ENCODE measurements at places on chromosomes 7 and 10.

- DNase-seq = no peak
These were observed 323.7 kb upstream of the GNAI1 start for GRCh38 chr7:79810916-79811315.

- DNase-seq = no peak
These were observed 23.4 kb downstream of the LOXL4 start for GRCh38 chr10:98244586-98244985.

GRCh38 chr10:119250641-119251314 is 43.4 kb downstream of the GRK5 start:
- DNase-seq = peak; percentile 57

- no peak for DNase-seq
These were observed 98.2 kb downstream of the MAPK8 start for GRCh38 chr10:48404646-48405045.

DNA sequence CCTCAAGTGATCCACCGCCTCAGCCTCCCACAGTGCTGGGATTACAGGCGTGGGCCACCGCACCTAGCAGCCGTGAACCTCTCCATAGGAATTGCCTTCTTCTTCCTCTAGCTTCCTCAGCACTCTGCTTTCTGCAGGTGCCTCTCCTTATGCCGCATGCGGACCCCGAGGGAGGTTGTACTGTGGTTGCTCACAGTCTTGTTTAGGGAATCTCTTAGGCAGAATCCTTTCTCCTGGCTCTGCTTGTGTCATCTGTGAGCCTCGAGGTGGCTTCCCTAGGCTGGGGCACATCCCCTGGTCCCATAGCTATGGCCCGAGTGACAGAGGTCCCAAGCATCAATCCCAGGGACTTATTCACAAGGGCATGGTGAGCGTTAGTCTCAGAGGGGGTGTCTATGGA is 33.2 kb upstream of the GIMAP8 start:
- no peak for DNase-seq

DNA sequence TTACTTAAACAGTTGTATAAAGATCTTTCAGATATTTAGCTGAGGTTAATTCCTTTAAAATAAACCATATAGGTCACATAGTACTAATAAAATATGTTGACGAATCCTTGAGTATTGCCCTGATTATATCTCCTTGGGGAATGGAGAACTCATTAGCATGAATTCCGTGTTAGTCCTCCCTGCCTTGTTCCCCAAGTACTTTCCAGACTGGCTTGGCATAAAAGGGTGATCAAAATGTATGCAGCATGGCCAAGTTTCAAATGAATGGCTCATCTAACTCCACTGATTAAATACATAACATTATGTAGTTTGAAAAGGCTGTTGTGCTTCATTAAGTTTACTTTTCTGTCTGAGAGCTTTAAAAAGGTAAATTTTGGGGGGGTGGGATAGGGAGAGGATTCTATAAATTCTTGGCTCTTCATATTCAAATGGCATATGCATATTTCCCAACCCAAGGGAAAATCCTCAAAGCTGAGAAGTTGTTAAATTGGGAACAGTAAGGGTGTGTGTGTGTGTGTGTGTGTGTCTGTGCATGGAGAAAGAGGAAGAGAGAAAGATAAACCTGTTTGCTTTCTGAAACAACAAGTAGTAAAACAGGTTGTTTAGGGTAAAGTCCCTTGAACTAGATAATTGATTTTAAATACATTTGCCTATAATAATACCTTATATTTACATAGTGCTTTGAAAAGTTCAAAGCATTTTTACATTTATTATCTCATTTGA is 4.8 kb upstream of the ADD3 start:
- DNase-seq = no peak

DNA sequence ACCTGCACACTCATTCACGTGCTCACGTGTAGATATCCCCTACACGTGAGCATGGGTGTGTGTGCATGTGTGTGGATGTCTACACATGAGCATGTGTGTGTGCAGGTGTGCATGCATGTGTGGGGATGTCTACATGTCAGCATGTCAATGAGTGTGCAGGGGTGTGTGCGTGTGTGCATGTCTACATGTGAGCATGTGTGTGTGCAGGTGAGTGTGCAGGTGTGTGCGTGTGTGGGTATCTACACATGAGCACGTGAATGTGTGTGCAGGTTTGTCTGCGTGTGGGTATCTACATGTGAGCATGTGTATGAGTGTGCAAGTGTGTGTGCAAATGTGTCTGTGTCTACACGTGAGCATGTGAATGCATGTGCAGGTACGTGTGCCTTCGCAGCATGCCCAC is 274.8 kb downstream of the PTPRN2 start:
- no peak for DNase-seq

DNA sequence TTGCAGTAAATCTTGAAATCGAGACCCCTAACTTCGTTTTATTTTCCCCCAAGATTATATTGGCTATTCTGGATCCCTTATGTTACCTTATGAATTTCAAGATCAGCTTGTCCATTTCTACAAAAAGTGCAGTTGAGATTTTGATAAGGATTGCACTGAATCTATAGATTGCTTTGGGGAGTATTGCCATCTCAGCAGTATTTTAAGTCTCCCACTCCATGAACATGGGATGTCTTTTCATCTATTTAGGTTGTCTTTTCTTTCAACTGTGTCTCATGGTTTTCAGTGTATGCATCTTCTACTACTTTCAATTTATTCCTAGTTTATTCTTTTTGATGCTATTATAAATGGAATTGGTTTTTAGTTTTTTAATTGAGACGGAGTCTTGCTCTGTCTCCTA is 89.6 kb downstream of the EZH2 start:
- no peak for DNase-seq

DNA sequence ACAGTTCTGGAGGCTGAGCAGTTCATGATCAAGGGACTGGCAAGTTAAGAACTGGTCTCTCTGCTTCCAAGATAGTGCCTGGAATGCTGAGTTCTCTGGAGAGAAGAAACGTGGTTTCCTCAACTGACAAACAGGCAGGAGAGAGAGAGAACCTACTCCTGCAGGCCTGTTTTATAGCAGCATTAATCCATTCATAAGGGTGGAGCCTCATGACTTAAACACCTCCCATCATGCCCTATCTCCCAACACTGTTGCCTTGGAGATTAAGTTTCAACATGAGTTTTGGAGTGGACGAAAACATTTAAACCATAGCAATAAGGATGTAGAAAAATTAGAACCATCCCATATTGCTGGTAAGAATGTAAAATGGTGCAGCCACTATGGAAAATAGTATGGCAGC is 32.3 kb upstream of the IMMP2L start:
- no peak for DNase-seq

DNA sequence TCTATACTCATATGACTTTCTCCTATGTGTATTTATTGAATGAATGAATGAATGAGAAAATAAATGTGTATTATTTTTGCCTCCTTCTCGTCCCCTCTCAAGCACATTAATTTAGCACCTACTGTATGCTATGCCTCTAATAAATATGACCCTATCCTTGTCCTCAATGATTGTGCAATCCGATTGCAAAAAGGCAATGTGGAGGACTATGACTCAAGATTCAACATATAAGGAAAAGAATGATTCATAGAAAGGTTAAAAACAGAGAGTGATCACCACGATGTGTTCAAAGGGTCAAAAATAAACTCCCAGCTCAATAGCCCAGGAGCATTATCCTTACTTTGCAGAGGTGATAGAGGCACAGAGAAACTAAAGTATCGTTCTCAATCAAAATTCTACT is 322.8 kb upstream of the SORCS1 start:
- no peak for DNase-seq

- DNase-seq = peak; percentile 16
These were observed 888 bp downstream of the SLC18A2 start for GRCh38 chr10:117241541-117242462.

GRCh38 chr10:73494877-73495225 is 973 bp downstream of the PPP3CB start:
- DNase-seq = no peak

DNA sequence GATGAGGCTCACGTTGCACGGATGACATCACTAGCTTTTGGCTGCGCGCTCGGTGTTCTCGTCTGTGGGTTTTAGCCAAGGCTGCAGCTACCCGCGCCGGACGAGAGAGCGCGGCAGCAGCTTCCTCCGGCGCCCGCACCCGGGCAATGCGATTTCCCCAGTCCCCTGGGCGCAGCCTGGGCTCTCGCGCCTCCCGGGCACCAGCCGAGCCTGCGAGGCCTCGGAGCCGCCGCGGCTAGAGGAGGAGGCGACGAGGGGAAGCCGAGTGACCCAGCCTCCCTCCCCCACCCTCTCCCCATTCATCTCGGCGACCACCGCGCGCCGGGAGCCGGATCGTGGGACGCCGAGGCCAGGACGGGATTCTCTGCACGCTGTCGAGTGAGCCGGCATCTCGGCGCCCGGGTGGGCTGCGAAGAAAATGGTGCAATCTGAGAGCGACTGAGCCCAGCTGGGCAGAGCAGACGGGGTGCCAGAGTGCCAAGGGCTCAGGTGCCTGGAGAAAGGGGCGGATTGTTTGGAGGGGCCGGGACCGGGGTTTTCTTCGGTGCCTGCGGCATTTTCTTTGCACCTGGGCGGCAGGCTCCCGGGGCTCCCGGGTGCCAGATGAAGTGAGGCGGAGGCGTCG is 1.2 kb upstream of the TMEM178B start:
- DNase-seq = peak; percentile 54

DNA sequence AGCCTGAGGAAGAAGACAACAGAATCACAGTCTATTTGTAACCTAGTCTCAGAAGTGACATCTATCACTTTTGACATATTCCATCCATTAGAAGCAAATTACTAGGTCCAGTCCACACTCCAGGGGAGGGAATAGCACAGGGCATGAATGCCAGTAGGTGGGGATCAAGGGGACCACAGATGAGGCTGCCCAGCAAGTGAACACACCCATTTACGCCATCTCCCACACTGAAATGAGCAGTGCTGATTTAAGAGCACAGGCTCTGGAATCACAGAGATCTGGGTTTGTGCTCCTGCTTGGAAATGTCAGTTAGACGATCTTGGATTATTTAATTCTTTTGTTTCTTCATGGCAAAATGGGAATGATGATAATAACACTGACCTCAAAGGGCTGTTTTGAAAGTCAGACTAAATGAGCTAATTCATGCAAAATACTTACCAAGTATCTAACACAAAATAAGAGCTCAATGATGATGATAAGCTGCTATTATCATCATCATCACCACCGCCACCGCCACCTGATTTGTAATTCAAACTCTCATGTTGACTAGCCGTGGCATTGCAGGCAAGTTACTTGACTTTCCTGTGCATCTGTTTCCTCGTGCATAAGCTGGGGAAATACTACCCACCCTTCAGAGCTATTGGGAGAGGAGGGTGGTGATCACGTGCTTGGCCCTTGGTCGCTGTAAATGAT is 138.9 kb upstream of the KLF14 start:
- peak; percentile 52 for DNase-seq

DNA sequence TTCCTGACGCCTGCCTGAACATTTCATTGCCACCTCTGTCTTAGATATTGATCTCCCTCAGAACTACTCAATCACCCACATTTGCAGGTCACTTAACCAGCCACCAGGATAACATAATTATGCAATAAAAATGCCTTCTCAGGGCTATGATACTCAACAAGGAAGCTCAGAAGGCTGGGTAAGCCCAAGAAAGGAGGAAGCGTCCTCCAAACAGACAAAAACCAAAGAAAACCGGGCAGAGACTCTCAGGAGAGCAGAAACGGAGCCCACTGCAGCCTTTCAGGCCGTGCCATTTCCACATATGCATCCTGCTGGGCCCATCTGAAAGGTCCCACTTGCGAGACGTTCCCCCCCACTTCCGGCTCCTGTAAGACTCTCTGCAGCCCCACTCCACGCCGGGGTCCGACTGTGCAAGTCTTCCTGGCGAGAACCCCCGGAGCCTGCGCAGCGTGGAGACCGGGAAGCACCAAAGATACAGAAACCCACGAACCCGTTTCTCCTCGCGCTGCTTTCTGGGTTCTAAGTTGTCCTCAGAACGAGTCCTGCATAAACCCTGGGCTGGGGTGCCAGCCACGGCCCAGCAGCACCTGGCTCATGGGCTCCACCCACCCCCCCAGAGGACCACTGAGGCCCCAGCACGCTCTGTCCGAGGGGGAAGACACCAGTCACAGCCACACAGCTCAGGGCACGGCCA is 83.7 kb downstream of the DIP2C start:
- no peak for DNase-seq

DNA sequence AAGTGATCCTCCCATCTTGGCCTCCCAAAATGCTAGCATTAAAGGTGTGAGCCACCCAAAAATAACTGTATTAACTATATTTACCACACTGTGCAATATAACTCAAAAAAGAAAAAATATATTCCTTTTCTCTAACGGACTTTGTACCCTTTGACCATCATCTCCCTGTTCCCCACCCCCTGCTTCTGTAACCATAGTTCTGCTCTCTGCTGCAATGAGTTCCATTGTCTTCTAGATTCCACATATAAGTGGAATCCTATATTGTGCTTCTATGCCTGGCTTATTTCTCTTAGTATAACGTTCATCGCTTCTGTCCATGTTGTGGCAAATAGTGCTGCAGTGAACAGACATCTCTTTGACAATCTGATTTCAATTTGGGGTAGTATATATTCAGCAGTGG is 4.2 kb downstream of the TMEM248 start:
- DNase-seq = no peak

DNA sequence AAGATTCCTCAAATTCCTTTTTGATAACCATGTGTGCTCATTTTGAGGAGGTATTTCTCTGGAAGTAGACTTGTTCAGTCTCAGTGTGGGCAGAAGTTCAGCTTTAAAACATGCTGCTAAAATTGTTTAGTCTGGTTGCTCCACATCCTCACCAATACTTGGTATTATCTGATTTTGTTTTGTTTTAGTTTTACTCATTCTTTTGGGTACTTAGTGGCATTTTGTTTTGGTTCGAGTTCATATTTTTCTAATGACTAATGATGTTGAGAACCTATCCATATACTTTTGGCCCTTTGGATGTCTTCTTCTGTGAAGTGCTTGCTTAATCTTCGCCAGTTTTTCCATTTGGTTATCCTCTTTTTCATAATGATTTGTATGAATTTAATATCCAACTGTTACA is 694.2 kb upstream of the FZD8 start:
- DNase-seq = no peak

- no peak for DNase-seq
These were observed 153.4 kb upstream of the GDF10 start for GRCh38 chr10:47146572-47146971.

- no peak for DNase-seq
These were observed 121.4 kb downstream of the DNAJB6 start for GRCh38 chr7:157458254-157458633.

- DNase-seq = no peak
These were observed 1186.5 kb downstream of the TYW1 start for GRCh38 chr7:68183176-68183575.
